ENCODE measurements at places on chromosomes 3 and 15. TPM values are rescaled to one million over a fixed set of nuclear protein-coding genes. Genes with fewer than 3 reads are reported as not detected.

Gene TMEM42
- 3.0 TPM for total RNA-seq

Gene HRH1
- 48.3 TPM for total RNA-seq

DNA sequence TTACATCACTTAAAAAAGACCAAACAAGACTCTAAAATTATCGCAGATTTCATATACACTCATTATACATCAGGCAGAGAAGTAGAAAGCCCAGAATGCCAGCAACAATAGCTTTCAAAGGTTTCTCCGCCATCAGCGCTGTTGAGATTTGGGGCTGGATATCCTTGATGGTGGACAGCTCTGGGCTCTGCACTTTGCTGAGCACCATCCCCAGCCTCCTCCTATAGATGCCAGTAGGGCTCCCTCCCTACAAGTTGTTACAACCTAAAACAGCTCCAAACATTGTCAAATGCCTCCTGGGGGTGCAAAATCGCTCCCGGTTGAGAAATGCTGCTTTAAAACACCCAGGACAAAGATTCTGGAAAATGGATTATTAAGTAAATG is 73.5 kb downstream of the ATP10A start:
- DNase-seq = no peak

Gene SLC24A5
- not detected for total RNA-seq

GRCh38 chr3:71602256-71602655 is 18.7 kb upstream of the FOXP1 start:
- DNase-seq = no peak

GRCh38 chr3:132568422-132568821 is 28.6 kb upstream of the ACKR4 start:
- DNase-seq = no peak

Gene ARHGEF26
- 96.4 TPM for total RNA-seq

GRCh38 chr3:126577261-126577660 is 18.5 kb upstream of the C3orf22 start:
- no peak for DNase-seq

GRCh38 chr3:108182339-108182738 is 39.9 kb downstream of the IFT57 start:
- DNase-seq = no peak

Gene RBSN
- total RNA-seq = 47.8 TPM

- no peak for DNase-seq
These were observed 137.5 kb upstream of the CCDC54 start for GRCh38 chr3:107239703-107240102.

DNA sequence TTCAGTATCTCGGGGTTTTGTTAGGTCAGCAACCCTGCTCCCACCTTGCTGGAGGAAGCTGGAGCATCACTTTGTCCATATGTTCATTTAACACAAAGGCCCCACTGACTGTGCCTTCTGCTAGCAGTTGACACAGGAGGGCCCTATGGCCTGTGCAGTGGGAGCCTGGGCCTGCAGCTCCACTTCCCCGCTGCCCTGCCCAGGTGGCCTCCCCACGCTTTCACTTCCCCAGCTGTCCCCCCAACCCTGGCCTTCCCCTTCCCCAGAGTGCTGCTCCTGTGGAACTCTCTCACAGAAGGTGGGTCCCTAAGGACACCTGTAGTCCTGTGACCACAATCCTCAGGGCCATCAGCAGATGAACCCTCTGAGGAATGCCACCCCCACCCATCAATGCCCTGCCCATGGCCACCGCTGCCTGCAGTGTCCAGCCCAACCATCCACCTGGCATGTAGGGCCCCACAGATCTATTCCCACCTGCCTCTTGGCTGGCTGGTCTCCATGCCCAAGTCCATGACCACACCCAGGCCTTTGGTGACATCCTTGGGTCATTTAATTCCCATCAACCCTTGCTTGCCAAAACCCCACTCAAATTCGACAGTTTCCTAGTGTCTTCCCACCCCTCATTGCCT is 13.5 kb downstream of the TBC1D21 start:
- DNase-seq = no peak

- DNase-seq = no peak
These were observed 7.3 kb downstream of the CALML4 start for GRCh38 chr15:68197661-68198437.

DNA sequence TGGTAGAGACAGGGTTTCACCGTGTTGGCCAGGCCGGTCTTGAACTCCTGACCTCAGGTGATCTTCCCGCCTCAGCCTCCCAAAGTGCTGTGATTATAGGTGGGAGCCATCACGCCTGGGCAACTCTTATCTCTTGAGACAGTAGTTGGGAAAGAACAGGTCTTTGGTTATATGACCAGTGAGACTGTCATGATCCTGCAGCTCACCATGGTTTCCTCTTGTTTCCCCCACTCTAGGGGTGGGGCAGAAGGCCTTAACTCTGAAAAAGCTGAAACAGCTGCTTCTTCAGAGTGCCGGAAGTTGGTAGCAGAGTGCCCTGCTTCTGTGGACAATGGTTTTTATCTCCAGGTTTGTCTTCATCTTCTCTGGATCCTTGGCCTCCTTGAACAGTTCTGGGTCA is 4.7 kb upstream of the TYRO3 start:
- no peak for DNase-seq

GRCh38 chr3:113287803-113288648 is 76.7 kb downstream of the BOC start:
- DNase-seq = no peak

GRCh38 chr3:63685340-63685739 is 32.9 kb downstream of the SNTN start:
- no peak for DNase-seq

Gene SLC2A2
- not detected for total RNA-seq

DNA sequence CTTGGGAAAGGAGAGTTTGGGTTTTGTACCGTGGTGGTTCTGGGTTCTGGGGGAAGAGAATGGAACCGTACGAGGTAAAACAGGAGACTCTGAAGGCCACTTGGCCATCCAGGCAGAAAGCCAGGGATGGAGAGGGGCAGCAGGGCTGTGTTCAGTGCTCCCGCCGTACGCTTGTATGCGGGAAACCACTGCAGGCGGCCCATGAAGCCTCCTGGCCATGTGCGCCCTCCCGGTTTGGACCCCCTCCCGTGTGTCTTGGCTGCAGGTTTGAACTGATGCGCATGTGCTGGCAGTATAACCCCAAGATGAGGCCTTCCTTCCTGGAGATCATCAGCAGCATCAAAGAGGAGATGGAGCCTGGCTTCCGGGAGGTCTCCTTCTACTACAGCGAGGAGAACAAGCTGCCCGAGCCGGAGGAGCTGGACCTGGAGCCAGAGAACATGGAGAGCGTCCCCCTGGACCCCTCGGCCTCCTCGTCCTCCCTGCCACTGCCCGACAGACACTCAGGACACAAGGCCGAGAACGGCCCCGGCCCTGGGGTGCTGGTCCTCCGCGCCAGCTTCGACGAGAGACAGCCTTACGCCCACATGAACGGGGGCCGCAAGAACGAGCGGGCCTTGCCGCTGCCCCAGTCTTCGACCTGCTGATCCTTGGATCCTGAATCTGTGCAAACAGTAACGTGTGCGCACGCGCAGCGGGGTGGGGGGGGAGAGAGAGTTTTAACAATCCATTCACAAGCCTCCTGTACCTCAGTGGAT is 50.6 kb downstream of the PGPEP1L start:
- no peak for DNase-seq

DNA sequence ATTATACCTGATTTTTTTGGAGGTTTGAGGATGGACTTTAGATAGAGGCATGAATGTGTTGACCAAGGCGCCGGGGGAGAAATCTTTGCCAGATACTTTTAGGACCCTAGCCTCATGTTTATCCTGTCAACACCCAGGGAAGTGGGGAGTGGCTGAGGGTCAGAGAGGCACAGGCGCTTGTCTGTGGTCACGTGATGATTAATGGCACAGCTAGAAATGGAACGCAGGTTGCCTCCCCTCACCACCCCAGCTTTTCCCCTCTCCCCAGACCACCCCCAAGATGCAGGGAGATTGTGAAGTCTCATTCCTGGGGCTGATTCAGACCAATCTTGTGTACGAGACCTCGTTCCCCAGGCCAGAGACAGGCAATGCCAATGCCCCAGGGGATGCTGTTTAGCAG is 218.4 kb upstream of the LINGO1 start:
- no peak for DNase-seq

GRCh38 chr3:40768046-40768445 is 243.3 kb downstream of the ZNF621 start:
- DNase-seq = no peak

- peak; percentile 25 for DNase-seq
These were observed at the start of gene IL17RD for GRCh38 chr3:57164657-57165573. TSS of gene IL17RD (minus strand) at chr3:57165353. CDS start at chr3:57165286, 67 bp downstream.

GRCh38 chr3:8436661-8437287 is 64.8 kb upstream of the LMCD1 start:
- no peak for DNase-seq

- no peak for DNase-seq
These were observed 117.9 kb downstream of the ADCY5 start for GRCh38 chr3:123331006-123331405.

DNA sequence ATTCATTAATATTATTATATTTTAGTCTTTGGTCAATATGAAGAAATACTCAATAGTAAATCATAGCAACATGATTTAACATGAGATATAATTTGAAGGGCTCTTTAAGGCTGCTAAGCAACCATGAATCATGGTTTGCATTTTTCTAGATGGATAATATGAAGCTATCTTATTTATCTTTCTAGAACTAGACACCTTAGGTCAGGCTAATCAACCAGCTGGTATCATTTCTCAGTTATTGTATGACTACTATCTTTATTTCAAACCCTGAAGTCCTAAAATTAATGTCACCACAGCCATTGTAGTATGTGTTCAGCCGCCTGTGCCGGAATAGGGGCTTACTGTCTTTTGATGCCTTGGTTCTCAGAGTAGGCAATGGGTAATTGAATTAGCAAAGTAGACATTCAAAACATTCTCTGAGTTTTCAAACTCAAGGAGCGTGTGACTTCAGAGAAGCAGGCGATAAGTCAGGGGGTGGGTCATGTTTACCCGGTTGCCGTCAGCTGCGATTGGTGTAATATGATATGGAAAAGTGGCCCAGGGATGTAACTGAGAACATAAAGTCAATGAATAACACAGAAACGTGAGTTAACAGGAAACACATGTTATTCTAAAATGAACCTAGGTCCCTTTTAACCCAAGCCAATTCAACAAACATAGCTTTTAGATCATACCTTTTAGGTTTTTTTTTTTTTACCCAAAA is 93.4 kb upstream of the CTDSPL start:
- no peak for DNase-seq

Gene EPHB1
- total RNA-seq = 0.71 TPM

DNA sequence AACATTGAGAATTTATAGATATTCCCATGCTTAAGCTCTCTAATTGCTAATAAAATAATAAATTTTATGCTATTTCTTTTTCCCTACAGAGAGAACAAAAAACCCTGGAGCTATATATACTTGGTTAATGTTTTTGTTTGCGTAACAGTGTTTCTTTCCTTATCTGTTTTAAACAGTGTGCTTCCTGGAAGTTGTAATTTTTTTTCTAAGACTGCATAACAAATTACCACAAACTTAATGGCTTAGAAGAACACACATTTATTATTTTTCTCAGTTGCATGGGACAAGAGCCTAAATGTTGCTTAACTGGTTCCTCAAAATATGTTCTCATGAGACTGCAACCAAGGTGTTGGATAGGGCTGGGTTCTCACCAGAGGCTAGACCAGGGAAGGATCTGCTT is 49.7 kb upstream of the DPH6 start:
- DNase-seq = no peak

Gene ACSBG1
- total RNA-seq = not detected

GRCh38 chr15:69849232-69849610 is 248.5 kb downstream of the TLE3 start:
- no peak for DNase-seq

Gene PTH1R
- total RNA-seq = 8.9 TPM

Gene TMC3
- total RNA-seq = 0.54 TPM

Gene PP2D1
- not detected for total RNA-seq

Gene SPATA12
- total RNA-seq = not detected

GRCh38 chr3:30576946-30577345 is 29.5 kb upstream of the TGFBR2 start:
- DNase-seq = no peak

Gene ZNF80
- total RNA-seq = not detected

GRCh38 chr3:20095470-20095869 is 55.2 kb downstream of the KAT2B start:
- DNase-seq = no peak

Gene PLA2G4E
- total RNA-seq = not detected

GRCh38 chr3:73197187-73197586 is 135.7 kb downstream of the EBLN2 start:
- DNase-seq = no peak

DNA sequence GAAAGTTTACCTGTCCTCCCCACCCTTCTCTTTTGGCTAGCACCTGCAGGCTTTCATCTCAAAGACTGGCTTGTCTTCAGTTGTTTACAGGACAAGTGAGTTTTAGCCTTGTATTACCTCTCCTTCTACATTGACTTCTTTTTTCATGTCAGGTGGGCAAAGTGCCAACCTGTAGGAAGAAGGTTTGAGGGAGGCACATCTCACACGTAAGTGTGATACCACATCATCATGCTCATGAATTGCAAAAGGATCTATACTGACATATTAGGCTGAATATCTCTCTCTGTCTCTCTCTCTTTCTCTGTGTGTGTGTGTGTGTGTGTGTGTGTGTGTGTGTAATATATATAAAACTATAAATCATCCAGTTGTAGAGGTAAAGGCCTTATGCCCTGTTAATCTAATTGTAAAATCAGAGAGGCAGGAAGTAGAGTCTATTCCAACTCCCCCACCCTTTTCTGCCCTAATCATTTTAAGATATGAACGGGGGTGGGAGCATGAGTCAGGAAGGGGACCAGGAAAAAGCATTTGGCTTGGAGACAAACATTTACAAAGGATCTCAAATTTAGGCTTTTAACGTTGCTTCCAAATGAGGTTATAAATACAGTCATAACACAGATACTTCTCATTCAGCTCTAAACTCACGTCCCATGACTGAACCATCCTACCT is 107.0 kb upstream of the PFN2 start:
- no peak for DNase-seq

- DNase-seq = no peak
These were observed 179.4 kb upstream of the DPH6 start for GRCh38 chr15:35725353-35725752.

GRCh38 chr3:97417-98258 is 98.9 kb upstream of the CHL1 start:
- DNase-seq = no peak

DNA sequence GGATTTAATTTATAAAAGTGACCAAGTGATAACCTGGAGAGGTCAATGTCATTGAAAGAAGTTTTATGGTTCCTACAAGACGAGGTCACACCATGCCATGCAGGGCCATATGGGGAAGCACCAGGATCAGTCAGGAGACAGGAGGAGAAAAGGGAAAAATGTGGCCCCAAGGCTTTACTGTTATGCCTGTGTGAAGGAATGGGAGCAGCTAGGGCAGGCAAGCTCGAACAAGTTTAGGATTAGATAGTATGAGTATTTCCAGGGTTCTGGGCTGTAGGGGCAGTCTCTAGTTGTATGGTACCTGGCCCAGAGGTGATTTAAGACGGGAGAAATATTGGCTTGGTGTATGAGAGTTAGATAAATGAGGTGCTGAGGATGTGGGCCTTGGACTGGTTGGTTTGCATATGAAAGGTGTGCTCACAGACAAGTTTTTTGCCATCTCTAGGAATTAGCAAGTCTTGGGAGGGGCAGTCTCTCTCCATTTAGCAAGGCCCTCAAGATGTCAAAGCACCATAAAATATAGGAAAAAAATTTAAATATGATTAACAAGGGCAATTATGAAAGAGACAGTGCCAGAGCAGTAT is 36.3 kb upstream of the DCLK3 start:
- no peak for DNase-seq

Gene PSTPIP1
- total RNA-seq = 24.5 TPM

Measured in thoracic aorta (tissue), 2 donors.